Aorta (tissue), 5 donors: ENCODE measurements at places on chromosomes 7 and 10. TPM values are rescaled to one million over a fixed set of nuclear protein-coding genes. Genes with fewer than 3 reads are reported as not detected.

Gene CPA4
- 1.0 TPM for total RNA-seq

Gene RTKN2
- 0.21 TPM for total RNA-seq

Gene SEMA3C
- total RNA-seq, result 19.8 TPM

Gene CYP2C8
- 0.26 TPM for total RNA-seq

Gene PRSS37
- not detected for total RNA-seq

Gene ADAM12
- total RNA-seq, result 9.4 TPM

Gene SOSTDC1
- not detected for total RNA-seq

Gene ADAMTS14
- 0.62 TPM for total RNA-seq

DNA sequence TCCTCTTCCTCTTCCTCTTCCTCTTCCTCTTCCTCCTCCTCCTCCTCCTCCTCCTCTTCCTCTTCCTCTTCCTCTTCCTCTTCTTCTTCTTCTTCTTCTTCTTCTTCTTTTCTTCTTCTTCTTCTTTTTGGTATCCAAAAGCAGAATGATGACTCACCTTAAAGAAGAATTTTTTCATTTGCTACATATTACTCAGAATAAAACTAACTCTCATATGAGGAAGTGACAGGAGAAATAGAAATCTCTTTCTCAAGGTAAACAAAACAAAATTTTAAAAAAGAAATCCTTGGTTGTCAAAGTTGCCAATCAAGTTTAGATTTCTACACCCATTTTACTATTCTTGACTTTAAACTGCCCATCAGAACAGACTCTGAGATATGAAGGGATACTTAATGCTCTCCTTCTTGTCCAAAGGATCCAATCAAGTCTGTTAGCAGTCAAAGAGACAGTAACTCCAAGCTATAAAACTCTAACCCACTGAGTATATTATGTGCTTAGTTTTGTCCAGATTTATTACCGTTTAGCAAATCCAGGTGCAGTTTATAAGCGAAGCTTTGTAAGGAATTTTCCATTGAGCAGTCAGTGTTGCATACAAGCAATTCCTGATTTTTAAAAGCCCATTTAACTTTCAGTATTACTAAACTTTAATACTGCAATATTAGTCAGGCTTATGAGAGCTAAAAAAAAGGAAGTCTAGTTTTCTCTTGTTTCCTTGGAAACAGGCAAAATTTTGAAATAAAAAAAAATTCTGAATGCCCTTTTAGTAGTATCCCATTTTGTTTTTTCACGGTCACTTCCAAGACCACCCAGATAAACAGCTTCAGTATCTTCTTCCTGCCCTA is 43.1 kb upstream of the SNX13 start:
- DNase-seq, result no peak

DNA sequence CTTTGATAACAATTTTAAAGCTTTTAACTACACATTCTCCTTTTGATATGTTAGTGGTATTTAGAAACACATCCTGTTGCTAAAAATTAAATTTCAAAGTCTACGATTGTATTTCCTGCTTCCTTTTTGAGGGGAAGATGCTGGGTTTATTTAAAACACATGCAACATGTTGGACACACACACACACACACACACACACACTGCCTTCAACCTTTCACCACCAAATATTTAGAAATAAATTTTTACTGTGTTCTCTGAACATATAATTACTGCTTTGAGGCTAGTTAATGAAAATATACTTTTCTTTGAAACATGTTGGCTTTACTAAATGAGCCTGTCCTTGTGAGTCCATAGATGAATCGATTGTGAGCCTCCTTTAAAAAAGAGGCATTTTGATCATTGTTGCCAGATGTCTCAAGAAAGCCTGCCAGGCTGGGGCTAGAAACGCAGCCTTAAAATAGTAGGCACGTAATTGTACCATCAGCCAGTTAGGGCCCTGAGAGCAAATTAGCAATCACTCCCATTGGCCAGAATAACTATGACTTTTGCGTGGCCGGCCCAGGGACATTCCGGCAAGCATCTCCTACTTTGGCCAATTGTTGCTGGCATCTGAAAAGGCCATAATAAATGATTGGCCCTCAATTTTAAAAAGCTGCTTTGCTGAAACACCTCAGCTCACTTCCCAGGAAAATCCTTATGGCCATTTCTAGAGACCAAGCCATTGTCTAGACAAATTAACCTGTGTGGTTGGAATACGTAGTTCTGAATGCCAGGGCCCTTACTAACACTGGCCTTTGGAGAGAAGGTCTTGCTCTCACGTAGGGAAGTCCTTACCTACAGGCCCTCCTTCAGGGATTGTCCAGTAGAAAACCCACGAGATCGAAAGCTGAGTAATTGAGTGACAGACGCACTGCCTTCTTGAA is 9.9 kb upstream of the TEX36 start:
- DNase-seq, result no peak

DNA sequence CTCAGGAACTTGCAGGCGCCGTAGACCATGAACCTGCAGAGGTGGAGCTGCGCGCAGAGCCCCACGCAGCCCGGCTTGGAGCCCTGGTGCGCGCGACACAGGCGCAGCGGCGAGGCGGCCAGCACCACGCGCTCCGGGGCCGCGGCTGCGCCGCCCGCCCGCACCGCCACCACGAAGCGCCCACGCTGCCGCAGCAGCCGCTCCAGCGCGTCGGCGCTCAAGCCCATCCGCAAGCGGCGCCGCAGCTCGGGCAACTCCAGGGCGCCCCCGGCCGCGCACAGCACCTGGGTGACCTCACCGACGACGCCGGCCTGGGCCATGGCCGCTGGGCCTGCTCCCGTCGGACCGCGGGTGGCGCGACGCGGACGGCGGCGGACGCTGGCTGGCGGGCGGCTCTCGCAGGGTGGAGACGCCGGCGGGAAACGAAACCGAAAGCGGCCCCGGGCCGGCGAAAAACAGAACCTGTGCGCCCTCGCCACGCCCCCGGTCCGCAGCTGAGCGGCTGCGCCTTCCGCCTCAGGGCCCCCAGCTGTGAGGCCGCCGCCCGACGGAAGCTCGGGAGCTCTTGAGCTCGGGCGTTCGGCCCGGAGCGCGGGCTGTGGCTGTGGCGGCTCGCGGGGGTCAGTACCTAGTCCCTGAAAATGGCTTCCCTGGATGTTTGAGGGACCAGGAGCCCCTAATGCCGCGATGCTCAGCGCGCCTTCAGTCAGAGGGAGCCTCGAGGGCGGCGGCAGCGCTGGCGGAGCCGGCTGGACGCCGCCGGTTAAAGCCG is at the start of gene PARP12:
Gene PARP12, minus strand, starts transcription at position 424 of the 772 bp plus-strand sequence. Its CDS starts 104 bp downstream, at position 320.
- peak; percentile 96 for DNase-seq

DNA sequence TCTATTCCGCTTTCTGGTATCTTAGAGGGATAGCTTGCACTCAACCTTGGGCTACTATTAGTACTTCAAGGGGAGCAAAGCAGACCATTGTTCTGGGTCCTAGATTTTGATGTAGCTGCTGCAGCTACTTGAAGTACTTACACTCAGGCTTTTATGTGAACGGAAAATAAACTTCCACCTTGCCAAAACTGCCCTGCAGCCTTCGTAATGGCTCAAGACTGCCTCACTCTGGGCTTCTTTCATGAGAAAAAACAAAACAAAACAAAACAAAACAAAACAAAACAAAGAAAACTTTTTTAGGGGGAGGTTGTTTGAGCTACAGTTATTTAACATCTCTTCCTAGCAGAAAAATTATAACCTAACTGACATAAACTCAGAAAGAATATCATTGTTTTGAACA is 19.4 kb upstream of the EPHB6 start:
- DNase-seq, result no peak

DNA sequence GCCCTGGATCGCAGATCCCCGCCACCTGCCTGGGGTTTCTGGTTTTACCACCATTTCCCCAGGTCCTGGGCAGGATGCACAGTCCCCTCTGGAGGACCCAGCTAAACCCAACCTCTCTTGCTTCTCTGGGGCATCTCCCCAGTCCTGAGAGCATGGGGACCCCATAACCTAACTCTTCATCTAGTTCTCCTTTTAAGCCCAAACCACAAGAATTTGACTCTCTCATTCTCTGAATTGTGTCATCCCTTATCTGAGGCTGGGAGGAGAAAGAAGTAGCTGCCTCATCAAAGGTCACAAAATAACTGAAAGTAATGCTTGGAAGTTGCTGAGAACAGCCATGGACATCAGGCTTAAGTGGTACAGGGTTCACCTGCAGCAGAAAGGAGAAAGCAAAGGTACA is 159.9 kb downstream of the FGFR2 start:
- DNase-seq, result no peak

DNA sequence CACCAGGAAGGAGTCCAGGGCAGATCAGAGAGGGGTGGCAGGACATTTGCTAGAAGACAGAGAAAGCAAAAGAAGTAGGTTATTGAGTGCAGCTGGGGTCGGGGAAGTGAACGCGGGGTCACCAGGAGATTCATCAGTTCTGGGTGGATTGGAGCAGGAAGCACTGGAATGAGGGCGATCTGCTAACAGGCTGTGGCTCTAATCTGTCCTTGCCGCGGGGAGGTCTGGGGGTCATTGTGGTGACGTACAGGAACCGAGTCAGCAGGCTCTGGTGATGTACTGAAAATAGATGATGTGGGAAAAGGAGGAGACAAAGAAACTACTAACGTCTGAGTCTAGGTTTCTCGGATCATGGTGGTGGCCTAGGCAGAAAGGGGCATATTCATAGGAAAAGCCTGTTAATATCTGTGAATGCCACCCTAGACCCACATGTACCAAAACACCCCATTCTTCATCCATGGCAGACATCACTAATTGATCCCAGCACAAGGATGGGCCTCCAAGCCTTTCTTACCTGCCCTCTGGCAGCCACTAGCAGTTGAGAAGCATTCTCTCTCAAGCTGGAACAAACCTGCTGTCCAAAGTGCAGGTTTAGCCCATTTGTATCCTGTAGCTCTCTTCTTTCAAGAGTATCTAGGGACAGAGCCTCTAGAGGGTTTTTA is 134.5 kb downstream of the C10orf105 start:
- no peak for DNase-seq

- DNase-seq, result no peak
Observed at GRCh38 chr10:124597846-124598165, 136.2 kb downstream of the LHPP start.

DNA sequence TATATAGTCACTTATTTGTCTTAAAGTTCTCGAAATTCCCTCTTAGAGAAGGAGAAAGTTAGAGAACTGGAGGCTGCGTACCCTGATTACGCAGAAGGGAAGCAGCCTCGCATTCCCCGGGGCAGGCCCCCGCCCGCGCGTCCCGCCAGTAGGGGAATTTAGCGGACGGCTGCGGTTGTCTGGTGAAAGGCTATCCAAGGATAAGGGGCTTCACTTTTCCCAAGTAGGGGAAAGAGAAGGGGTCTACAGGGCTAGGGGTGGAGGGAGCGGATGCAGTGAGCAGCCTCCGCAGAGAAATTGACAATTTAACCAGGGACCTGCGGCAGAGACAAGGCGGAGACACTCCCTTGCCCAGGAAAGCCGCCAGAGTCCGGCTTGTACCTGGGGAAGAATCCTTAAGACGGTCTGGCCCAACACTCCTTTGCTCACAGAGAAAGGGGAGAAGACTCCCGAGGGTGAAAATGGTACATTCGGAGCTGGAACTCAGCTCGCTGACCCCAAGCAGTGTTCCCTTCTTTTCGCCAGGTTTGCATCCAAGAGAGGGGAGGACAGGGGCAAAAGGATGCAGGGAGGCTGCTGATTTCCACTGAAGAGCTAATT is 994 bp upstream of the MAGI2 start:
- peak; percentile 84 for DNase-seq

- DNase-seq, result no peak
Observed at GRCh38 chr10:108901781-108902618, 1021.3 kb downstream of the XPNPEP1 start.

DNA sequence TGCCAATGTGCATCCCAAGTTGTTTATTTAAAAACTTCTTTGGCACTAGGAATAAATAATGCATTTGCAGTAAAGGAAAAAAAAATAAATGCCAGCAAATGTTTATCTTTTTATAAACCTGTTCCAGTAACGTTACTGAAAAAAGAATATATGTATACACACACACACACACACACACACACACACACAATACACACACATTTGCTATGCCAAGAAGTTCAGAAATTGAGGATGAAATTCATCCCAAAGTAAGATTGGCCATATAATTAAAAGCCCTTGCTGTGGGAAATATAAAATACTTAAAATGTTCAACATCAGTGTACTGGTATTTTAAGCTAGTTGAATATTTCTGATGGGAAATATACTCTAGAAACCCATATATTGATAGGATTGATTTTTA is 2.6 kb downstream of the PLXDC2 start:
- no peak for DNase-seq

DNA sequence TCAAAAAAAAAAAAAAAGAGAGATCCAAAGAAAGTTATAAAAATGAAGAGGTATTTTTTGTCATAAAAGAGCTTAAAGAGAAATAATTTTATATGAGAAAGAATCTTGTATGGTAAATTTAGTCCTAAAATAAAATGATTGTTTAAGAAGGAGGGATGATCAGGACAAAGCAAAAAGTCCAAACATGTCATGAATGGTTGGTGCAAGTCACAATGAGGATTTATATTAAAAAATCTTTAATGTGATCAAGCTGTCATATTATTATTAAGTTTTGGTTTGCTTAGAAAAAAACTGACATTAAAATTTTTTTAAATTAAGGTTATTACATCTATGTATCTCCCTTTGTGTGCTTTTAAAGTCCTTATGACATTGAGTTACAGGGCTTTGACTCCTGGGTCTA is 220.4 kb downstream of the TMEM26 start:
- no peak for DNase-seq

- no peak for DNase-seq
Observed at GRCh38 chr7:43808410-43808809, 49.9 kb downstream of the BLVRA start.

DNA sequence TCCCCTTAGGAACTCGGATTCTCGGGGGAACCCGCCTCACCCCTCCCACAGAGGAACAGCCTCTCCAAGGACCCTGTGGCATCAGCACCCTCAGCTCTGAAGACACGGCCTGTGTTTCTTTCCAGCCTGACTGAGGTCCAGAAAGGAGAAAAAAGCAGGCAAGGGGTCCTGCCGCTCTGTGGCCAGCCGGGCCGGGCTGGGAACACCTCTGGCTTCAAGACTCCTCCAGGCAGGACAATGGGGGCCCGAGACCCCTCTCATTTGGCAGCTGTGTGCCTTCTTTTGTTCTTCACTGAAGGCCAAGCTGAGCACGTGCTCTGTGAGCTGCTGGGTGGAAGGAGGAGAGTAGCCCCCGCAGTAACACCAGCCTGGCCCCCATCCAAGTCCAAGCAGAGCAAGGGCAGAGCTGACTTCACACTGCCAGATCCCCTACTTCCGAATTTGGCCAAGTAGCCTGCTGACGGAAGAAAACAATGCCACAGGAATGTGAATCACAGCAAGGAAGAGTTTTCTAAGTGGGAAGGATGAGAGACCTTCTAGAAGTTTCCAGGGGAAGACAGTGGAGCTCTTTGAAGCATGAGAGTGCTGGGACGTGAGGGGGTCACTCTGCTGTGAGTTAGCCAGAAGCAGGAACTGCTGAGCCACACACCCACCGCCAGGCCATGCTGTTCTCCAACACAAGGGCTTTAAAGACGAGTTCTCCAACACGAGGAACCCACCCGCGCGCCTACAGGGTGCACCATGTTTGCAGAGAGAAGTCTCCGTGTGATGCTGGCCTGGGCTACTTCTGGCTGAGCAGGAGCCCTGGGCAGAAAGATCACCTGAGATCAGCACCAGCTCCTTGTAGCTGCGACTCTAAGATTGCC is 3.1 kb downstream of the CNPY1 start:
- no peak for DNase-seq

DNA sequence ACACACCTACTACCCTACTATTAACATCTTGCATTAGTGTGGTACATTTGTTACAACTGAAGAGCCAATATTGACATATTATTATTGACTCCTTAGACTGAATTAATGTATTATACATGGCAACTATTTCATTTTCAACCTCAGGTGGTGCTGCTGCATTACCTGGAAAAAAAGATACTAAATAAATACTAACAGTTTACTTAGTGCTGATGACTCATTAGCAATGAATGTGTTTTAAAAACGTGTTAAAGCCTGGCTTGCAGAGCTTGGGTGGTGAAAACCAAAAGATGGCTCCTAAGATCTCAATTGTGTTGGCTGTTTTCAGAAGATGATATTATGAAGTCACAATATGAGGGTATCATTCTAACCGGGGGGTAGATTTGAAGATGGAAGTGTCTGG is 34.8 kb downstream of the CFAP43 start:
- DNase-seq, result no peak
